Thymus (tissue), 14 donors: ENCODE measurements at places on chromosomes 4 and X.

DNA sequence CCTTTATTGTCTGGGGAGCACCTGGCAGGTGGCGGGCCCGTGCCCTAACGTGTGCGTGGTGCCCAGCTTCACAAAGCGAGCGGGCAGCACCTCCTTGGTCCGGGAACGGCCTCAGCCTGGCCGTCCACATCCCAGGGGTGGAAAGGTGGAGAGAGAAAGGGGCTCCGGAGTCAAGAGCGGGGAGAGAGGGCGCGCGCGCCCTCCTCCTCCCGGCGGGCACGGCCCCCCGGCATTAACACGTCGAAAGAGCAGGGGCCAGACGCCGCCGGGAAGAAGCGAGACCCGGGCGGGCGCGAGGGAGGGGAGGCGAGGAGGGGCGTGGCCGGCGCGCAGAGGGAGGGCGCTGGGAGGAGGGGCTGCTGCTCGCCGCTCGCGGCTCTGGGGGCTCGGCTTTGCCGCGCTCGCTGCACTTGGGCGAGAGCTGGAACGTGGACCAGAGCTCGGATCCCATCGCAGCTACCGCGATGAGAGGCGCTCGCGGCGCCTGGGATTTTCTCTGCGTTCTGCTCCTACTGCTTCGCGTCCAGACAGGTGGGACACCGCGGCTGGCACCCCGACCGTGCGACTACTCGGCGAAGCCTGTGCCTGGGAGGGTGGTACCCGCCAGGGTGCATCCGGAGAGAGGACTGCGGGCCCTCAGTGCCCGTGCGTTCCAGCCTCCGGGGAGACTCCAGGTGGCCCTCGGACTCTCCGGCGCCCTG, at the start of gene KIT:
KIT (plus strand) TSS at position 407 of the 701 bp plus-strand sequence; CDS start at position 465, 58 bp downstream.
- DNase-seq, result peak; percentile 61

- no peak for DNase-seq
Observed at GRCh38 chrX:15702488-15703371, 35.3 kb upstream of the CA5B start.

DNA sequence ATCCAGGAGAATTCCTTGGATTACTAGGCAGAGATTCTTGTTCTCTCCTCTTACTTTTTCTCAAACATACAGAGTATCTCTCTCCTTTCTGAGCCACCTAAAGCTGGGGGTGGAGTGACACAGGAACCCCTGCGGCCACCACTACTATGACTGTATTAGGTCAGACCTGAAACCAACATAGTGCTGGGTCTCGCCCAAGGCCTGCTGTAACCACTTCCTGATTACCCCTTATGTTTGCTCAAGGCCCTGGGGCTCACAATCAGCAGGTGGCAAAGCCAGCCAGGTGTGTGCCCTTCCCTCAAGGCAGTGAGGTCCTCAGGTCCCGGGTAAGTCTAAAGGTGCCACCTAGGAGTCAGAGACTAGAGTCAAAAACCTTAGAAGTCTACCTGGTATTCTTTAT, 166.4 kb downstream of the PARM1 start:
- no peak for DNase-seq

- DNase-seq, result no peak
Observed at GRCh38 chr4:74455361-74456055, 10.6 kb downstream of the AREG start.

DNA sequence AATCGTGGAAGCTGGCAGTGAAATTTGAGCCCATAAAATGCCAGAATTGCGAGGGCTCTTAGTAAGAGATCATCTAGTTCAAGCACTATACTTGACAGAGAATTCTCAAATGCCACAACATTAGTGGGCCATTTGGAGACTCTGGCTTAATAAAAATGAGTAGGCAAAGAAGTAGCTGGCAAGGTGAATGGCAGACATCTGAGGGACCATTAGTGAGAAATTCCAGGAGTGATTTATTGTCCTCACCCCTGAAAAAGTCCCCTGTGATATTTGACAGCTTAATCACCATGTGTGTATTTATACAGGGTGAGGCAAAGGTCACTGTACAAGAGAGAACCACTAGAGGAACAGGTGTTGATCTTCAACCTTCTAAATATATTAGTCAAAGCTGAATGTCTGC, 207.5 kb downstream of the CHRDL1 start:
- no peak for DNase-seq

GRCh38 chrX:37918703-37919102, 71.3 kb upstream of the DYNLT3 start:
- no peak for DNase-seq

DNA sequence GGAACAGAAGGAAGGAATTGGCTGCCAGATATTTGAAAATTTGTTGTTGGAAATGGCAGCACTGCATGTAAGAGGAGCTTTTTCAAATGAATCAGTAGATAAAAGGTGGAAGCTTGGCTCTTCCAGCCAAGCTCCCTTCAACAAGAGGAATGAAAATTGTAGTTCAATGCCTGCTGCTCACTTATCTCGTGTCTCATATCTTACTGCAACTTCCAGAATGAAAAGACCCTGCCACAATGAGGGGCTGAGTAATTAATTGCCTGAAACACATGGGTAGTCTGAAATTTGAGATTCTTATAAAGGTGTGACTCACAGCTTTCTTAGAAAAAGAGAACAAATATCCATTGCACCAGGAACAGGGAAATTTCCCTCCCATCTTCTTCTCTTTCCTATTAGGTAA, 53.0 kb downstream of the HAND2 start:
- DNase-seq, result no peak

GRCh38 chrX:44459501-44459900, 83.2 kb downstream of the FUNDC1 start:
- no peak for DNase-seq

DNA sequence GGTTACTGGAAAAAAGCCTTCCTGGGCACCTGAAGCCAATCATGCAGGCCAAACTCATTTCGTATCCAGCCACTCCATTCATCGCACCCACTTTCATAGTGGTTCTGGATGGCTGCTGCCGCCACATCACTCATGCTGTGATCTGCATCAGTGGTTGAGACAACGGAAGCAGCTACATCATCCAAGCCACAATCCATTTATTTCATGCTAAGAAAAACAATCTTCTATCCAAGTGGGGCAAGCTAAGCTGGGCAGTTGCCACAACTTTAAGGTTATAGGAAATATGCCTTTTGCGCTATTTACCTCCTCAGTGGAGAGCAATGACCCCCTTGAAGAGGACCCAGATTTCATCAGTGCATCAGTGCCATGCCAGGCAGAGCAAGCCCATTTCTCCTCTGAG, 124.6 kb downstream of the GRIA3 start:
- no peak for DNase-seq

- no peak for DNase-seq
Observed at GRCh38 chr4:53905276-53905940, 159.0 kb downstream of the CHIC2 start.

DNA sequence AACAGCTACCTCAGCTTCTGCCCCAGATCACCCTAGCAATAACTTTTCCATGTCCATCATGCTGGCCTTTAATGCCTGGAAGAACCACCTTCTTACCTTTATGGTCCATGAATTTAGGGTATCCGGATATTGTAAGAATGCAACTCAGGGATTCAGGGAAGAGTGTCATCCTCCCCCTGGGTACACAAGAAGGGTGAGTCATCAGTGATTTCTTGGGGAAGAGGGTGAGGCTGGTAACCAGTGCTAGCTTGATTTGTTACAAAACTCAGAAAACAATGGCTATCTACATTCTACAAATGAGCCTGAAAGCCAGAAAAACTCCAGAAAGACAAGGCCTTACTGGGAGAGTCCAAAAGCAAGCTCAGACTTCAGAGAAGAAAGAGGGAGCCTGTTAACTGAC, 10.4 kb upstream of the NALF2 start:
- no peak for DNase-seq

- DNase-seq, result no peak
Observed at GRCh38 chr4:59583845-59584568, 1616.1 kb upstream of the ADGRL3 start.

DNA sequence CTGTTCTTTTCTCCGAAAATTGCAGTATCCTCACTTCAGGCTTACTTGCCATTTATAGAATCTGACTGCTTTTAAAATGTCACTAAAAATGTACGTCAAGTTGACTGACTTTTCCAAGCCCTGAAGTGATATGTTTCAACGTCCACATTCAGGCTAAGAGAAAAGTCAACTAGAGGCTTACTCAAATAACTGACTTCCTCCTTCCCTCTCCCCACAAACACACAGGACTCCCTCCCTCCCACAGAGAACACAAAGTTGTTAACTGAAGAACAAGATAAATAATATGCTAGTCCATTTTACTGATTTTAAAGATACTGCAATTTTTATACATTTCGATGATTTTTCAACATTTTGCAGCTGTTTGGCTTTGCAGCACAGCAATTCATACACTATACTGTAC, 13.8 kb upstream of the CDKL2 start:
- no peak for DNase-seq

GRCh38 chrX:38437093-38437492, 84.7 kb downstream of the OTC start:
- no peak for DNase-seq

GRCh38 chr4:31328932-31329331, 608.8 kb downstream of the PCDH7 start:
- no peak for DNase-seq

DNA sequence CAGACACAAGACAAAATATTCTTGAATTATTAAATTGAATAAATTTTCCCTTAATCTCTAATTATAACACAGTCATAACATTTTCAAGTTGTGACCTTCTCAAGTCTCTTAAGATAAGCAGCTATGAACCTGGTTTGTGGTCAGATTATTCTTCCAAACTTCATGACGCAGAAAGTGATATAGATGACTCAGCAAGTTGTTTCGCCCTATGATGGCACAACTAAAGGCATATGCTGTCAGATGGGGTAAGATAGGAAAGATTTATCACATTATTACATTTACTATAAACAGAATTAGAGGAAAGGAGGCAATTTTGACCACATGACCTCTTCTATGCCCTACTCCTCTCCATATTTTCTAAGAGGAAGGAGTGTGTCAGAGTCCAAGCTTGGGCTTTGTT, 4.6 kb upstream of the DCAF12L2 start:
- DNase-seq, result no peak

- no peak for DNase-seq
Observed at GRCh38 chr4:122826079-122826527, 528 bp upstream of the FGF2 start.

GRCh38 chr4:151227731-151228130, 49.2 kb upstream of the PRSS48 start:
- DNase-seq, result no peak

- no peak for DNase-seq
Observed at GRCh38 chr4:105461621-105462382, 12.1 kb downstream of the PPA2 start.
